Stimulated activated CD8-positive, alpha-beta memory T cell treated with anti-CD3 and anti-CD28 coated beads, Interleukin-2, amount 100 ng/mL, for 1 hour (primary cell): ENCODE measurements at places on chromosomes 4 and X.

DNA sequence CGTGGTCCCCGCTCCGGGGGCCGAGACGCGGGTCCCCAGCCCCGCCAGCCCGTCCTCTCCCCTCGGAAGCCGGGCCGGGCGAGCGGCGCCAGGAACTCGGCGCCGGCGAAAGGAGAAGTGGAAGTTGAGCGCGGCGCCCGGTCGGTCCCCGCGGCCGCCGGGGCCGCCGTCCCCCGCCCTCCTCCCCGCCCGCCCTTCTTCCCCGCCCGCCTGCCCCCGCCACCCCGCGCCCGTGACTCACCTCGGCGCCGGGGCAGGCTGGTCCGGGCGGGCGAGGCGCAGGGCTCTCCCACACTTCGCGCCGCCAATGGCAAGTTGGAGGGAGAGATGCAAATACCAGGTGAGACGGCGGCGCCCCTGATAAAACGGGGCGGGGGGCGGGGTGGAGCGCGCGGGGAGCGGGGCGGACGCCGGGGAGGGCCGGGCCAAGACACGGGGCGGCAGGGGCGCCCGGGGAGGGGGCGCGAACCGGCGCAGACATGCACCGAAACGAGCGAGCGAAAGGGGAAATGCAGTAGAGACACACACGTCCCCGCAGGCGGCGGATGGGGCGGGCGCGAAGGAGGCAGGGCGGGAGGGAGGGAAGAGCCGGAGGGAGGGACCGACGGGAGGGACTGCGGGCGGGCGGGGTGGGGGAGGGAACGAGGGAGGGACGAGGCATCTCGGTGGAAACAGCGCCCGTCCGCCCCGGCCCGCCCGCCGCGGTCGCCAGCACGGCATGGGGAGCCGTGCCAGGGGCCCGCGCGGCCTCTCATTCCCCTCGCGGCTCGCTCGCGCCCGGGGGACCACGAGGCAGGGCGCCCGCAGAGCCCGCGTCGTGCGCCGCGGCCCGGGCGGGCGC, at the start of gene ELF4:
Gene ELF4 (minus strand): TSS at position 119 of the 841 bp plus-strand sequence. CDS start 29,167 bp downstream, outside the sequence.
- no peak for DNase-seq

DNA sequence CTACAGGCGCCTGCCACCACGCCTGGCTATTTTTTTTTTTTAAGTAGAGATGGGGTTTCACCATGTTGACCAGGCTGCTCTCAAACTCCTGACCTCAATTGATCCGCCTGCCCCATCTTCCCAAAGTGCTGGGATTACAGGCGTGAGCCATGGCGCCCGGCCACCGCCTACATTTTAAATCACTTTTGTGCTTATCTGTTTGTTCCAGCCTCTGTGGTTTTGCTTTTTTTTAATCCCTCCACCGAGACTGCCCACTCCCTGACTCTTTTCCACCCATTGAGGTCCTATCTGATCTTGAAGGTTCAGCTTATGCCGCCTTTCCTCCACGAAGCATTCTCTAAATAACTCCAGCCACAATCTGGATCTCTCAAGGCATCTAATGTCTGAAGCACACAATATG, 73.5 kb downstream of the CHRDL1 start:
- DNase-seq = no peak

DNA sequence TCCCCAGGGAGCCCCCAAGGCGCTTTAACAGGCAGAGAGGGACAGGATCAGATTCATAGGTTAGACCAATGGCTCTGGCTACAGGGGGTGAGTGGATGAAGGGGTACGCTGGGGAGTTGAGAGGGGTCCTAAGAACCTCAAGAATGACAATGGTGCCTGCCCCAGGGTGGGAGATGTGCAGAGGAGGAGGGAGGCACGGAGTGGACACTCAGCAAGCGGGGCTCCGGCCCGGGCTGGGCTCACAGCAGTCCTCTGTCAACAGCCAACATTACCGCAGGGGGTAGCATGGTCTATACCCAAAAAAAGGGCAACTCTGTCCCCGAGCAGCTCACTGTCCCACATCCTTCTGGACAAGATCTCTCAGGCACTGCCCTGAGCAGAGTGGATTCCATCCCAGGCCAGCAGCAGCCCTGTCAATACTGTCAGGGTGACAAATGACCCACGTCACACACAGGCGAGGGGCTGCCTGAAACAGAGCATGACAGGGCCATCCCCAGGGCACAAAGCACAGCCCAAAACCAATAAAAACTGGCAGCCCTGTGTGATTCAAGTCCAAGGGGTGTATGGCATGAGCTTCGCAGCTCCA, 47.7 kb upstream of the PPP2R2C start:
- no peak for DNase-seq

DNA sequence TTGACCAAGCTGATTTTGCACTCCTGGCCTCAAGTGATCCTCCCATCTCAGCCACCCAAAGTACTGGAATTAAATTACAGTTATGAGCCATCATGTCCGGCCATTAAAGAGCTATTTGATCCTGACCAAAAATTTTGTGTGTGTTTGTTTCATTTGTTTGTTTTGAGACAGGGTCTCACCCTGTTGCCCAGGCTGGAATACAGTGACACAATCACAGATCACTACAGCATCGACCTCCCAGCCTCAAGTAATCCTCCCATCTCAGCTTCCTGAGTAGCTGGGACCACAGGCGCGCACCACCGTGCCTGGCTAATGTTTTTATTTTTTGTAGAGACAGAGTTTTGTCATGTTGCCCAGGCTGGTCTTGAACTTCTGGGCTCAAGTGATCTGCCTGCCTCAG, 82.9 kb upstream of the RBPJ start:
- no peak for DNase-seq

DNA sequence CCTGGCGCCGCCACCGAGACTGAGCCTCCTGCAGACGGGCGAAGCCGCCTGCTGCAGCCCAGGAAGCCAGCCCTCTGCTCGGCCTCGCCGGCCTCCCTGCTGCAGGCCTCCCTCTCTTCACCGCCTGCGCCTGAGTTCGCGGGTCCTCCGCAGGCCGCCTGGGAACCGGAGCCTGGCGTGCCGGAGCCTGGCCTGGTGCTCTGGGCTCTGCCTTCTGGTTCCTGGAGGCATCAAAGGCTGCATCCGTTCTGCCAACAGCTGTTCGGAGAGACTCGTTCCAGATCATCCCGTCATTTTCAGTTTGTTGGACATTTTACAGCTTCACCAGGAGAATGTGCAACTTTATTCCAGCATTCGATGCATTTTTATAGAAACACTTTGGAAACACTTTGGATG, 178.0 kb downstream of the DCLK2 start:
- no peak for DNase-seq

DNA sequence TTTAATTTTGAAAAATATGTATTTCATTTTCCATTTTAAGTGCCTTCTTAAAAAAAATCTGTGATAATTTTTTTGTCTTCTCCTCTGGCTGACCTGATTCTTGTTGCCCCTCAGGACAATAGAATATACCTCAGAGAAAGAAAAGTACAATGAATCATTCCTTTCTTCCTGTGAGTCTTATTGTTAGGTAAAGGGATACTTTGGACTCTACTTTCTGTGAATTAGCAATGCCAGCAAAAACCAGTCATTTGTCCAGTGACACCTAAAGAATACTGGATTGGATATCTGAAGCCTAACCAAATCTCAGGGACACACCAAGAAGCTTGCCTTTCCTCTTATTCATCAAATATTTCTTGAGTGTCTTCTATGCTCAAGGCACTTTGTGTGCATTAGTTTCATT, 102.1 kb downstream of the AREG start:
- no peak for DNase-seq

DNA sequence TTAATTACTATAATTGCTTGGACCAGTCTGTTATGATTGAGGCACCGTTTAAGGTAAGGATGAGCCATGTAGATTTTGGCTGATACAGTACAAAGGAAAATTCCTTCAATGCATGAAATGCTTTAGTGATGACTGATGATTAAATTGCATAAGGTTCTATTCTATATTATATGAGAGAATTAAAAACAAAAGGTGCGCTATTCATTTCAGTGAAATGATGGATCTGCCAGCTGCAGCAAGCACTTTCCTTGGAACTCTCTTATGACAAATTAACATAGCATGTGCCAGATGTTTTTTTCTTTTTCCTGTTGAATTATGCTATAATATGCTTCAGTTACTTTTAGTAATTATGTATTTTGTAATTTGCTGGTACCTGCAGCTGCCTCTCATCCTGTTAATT, 98.5 kb downstream of the JADE1 start:
- DNase-seq = no peak

DNA sequence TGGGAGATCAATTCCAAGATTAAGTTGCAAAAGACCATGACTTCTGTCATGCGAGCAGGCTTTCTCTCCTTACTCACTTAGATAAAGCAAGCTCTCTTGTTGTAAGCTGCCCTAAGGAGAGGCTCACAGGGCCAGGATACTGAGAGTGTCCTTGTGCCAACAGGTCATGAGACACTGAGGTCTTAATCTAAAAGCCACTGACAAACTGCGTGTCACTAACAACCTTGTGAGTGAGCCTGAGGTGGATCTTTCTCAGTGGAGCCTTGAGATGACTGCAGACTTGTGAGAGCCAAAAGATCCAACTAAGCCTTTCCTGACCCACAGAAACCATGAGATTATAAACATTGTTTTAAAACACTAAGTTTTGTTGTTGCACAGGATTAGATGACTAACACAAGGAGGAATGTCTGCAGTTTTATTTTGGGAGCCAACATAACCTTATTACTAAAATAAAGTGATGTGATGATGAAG, 170.5 kb downstream of the SLC39A8 start:
- DNase-seq = no peak

- DNase-seq = no peak
These were observed 834 bp downstream of the PNCK start for GRCh38 chrX:153672531-153673427.

GRCh38 chrX:57573754-57574153, 18.1 kb upstream of the ZXDB start:
- no peak for DNase-seq

GRCh38 chrX:12610079-12610478, 181.1 kb upstream of the PRPS2 start:
- DNase-seq = no peak

GRCh38 chr4:37452952-37453280, 208.4 kb downstream of the NWD2 start:
- DNase-seq = no peak

DNA sequence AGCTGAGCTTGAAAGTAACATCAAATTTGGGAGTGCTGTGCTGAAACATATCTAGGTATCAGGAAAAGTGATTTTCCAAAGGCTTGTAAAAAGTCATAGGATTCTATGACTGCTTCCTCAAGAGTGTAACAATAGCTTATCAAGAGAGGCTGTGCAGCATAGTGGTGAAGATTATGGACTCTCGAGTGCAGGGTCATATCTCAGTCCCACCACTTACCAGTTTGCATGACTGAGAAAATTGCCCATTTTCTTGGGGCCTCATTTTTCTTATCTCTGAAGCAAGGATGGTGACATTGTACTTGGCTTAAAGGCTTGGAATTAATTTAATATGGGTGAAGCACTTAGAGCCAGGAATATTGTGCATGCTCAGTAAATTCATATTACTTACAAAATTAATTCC, 57.2 kb downstream of the AFF1 start:
- no peak for DNase-seq

- no peak for DNase-seq
These were observed 332.9 kb upstream of the CPEB2 start for GRCh38 chr4:14669371-14669770.

DNA sequence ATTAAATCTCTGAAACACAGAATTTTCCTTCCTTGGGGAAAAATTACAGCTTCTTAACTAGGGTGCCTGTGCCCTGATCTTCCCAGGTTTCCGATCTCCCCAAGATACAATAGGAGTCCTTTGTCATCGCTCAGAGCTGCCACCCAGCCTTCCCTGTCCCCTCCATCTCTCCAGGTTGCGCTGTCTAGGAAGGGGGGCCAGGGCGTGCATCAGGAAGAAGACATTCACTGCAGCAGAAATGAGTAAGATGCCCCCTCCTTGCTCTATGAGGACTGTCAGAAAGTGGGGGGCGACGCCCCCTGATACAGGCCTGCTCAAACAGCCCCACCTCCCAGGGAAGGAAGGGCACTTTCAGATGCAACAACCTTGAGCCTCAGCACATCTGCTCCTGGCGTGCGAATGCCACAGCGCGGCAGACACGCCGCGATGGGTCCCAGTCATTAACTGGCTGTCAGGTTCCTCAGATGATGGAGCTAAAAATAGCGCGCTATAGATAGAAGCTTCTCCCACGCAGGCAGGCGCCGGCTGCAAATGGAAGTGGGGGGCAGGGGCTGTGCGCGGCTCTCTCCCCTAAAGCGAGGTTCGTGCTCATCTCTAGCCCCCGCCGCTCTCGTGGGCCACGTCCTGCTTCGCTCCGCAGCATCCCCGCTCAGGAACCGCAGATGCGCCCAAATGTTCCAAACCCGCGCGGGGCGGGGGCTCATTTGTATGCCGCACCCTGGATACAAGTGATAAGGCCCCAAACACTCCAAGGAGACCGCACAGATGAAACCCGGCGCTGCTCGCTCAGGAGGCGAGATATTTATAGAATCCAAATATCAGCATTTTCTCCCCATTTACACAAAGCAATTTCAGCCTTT, 57.6 kb upstream of the LGI2 start:
- DNase-seq = no peak
